CD8-positive, alpha-beta T cell (primary cell): ENCODE measurements at places on chromosomes 6 and 20. TPM values are rescaled to one million over a fixed set of nuclear protein-coding genes. Genes with fewer than 3 reads are reported as not detected.

- DNase-seq, result no peak
These were observed 39.7 kb downstream of the KIF16B start for GRCh38 chr20:16533502-16533901.

DNA sequence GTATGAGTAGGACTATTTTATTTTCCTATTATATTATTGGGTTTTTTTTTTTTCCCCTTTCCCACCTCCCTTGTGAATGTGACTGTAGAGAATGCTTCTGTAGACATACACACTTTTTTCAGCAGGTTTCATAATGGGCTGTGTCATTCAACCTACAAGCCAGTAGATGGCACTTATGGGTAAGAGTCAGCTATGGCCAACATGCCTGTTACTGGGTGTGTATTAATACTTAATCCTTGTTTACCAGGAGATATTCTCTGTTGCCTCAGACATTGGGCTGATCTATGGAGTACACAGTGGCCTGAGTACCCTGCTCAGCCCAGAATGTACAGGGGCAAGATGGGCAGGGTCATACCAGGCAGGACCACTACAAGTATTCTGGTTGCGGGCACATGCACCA lies 382.5 kb downstream of the EPHA7 start:
- no peak for DNase-seq

- DNase-seq, result no peak
These were observed 82.2 kb upstream of the SLC2A12 start for GRCh38 chr6:134134654-134135053.

The IL20RA gene
- not detected for total RNA-seq

The C6orf132 gene
- 0.05 TPM for total RNA-seq

DNA sequence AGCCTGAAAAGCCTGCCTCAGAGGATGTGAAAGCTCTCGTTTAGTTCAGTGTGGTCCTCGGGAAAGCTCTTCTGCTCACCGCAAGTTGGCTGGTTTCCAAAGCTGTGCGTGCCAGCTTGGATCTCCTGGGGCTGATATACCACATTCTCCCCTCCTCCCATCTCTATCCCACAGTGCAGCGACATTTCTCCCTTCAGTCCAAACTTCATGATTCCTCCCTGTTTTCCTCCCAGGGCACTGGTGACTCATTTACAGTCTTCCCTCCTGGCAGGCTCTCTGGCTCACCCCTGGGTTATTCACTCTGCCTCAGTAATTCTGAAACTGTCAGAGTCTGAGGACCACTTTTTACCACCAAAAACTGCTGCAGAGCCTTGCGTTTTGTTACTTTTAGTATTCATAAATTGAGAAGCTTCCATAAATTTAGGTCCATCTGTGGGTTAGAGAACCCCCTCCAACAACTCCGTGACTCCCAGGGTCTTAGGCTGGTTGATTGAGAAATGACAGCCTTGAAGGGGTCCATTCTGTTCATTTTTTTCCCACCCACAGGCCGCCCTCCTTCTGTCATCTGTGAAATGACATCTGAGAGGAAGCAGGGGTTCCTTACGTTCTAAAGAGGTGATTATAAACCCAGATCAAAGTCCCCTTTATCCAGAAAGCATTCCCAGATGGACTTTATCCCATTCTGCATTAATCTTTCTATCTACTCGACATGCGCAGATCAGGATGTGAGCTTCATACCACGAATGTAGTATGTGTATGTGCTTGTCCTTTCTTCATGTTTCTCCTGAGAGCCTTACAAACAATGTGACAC lies 6.1 kb downstream of the TRIM10 start:
- DNase-seq, result no peak

The SPEF1 gene
- not detected for total RNA-seq

GRCh38 chr6:22053391-22053997 lies 243.3 kb downstream of the PRL start:
- no peak for DNase-seq

The CRYBG1 gene
- 46.2 TPM for total RNA-seq

The LRRC73 gene
- 0.90 TPM for total RNA-seq

The BPIFB2 gene
- not detected for total RNA-seq

DNA sequence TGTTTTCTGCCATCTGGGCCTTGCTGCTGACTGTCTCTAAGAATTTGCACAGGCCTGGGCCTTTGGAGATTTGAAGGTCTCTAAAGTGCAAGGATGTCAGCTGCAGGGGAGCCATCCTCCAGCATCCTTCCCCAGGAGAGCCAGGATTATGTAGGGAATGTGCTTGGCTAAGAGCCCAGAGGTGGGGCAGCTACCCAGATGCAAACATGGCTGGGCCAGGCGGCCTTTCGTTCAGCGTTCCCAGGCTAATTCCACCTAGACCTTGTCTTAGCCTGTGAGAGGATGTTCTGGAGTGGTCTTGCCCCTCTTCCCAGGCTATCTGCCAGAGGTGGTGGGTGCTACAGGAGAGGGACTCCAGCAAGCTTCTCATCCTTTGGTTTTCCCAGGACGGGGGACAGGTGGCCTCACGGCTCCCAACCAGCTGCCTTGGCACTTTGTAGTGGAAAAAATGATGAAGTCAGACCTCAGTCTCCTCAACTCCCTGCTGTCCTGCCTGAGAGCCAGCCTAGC lies 7.7 kb upstream of the PTGIS start:
- no peak for DNase-seq

DNA sequence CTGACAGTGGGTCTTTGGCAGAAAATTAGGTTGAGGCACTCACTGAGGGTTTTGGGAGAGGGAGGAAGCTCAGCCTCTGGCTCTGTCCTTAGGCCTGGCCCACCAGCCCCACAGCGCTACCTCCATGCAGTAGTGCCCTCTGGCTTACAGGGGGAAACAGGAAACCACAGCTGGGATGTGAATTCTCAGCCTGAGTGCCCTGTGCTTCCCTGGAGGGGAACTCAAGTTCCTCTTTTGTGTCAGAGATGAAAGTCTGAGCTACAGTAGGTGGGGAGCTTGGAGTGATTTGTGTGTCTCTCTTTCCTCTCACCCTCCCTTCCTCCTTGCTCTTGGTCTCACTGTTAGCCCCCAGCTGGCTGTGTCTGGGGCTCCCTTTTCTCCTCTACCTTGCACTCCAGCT lies 48.2 kb upstream of the BLCAP start:
- no peak for DNase-seq

DNA sequence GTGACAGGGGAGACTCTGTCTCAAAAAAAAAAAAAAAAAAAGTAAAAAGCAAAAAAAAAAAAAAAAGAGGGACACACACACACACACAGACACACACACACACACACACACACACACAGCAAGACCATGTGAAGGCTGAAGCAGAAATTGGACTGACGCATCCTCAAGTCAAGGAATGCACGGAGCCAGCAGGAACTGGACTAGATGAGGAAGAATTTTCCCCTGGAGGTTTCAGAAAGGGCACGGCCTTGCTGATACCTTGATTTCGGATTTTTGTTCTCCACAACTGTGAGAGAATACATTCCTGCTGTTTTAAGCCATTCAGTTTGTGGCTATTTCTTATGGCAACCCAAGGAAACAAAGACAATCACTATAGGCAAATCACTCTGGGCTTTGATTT lies 176.9 kb upstream of the SALL4 start:
- DNase-seq, result no peak

The CLPSL2 gene
- total RNA-seq, result not detected

DNA sequence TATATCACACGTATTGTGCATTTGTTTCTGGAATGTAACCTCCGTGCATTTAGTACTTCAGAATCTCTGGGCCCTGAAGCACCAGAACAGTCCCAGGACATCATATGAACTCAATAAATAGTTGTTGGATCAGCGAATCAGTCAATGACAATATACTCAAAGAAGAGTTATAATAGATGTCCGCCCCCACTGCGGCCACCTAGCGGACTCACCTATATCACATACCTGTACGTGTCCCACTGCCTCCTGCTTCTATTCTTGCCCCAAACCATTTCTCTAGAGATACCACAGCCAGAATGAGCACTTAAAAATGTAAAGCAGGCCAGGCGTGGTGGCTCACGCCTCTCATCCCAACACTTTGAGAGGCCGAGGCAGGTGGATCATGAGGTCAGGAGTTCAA lies 73.9 kb downstream of the DCDC2 start:
- DNase-seq, result no peak

GRCh38 chr6:15090145-15090579 lies 155.7 kb upstream of the JARID2 start:
- no peak for DNase-seq
